ENCODE measurements at places on chromosomes 3 and 15.

DNA sequence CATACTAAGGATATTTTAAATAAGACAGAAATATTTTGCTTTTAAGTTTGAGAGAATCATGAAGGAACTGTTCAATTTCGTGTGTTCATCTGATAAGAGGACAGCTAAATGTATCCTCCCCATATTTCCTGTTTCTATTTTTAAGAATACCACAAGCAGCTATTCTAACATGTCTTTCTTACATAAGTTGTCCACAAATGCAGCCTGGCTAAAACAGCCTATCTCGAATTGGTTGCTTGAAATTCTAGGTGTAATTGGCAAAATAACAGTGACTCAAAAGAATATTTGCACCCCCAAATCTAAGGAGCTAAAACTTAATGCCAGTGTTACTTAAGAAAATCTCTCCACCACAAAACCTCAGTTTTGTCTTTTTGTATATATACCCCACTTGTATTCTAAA is 35.0 kb downstream of the BTLA start:
- DNase-seq = no peak

DNA sequence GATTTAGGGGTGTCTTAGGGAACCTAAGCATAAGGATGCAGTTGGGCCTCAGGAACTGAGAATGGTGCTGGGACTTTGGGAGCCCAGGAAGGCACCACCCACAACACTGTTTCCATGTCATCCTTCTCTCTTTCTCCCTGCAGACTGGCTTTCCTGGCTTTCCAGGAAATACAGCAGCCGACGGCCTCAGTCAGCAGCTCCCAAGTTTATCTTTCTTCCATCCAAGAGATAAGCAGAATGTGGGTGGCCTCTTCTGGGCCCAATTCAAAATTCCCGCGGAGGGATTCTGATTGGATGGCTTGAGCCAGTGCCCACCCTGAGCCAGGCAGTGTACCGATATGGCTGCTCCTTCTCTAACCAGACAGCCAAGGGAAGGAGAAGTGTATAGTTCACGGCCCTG is 4.5 kb upstream of the CLN6 start:
- DNase-seq = no peak

DNA sequence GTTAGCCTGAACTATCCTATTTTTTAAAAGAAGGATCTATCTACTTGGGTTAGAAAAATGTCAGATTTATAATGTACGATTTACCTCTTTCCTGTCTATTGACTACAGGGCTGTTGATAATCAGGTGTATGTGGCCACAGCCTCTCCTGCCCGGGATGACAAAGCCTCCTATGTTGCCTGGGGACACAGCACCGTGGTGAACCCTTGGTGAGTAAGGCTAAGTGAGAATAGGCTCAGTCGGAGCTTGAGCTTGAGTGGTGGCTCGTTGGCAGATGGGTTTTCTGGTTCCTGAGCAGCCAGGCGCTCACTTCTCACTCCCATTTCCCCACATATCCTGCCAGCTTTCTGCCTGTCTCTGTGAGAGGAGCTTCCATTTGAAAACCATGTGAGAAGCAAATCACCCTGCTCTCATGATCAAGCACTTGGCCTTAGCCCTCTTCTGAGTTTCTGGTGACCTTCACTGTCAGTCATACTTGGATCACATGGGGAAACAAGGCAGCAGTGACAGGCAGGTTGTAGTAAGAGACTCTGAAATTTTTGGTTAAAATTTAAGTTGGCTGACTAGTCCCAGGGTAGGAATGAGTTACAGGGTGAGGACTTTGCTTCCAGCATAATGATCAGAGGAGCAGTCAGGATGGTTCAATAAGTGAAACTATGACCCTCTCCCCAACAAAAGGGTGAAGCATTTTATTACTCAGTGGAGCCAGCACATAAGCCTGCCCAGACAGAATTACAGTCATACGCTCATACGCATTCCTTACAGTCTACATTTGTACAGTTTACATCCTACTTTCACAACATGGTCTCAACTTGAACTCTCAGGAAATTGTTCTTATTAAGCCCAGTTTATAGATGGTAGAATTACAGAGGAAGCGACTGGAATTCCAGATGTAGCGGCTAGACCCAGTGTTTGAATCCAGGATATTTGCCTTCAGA is 18.0 kb downstream of the NIT2 start:
- DNase-seq = no peak

DNA sequence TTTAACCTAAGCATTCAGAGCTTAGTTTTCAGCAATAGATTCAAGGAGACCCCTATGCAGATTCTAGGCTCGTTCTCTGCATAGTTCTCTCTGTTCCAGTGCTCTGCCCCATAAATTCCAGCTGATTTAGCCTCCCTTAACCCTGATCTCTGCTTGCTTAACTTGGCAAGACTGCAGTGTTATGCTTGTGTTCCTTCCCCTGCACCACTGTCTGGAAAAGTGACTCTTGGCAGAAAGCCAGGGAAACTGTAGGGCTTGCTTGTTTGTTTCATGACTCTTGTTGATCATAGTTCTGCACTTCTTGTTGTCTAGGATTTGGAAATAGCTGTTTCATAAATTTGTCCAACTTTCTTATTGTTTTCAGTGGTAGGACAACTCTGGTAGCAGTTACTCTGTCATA is 40.1 kb downstream of the ANAPC13 start:
- no peak for DNase-seq

- DNase-seq = no peak
Measured at GRCh38 chr3:172312001-172312400, 136.3 kb downstream of the GHSR start.

GRCh38 chr3:56980243-56980642 is 80.2 kb upstream of the SPATA12 start:
- no peak for DNase-seq

DNA sequence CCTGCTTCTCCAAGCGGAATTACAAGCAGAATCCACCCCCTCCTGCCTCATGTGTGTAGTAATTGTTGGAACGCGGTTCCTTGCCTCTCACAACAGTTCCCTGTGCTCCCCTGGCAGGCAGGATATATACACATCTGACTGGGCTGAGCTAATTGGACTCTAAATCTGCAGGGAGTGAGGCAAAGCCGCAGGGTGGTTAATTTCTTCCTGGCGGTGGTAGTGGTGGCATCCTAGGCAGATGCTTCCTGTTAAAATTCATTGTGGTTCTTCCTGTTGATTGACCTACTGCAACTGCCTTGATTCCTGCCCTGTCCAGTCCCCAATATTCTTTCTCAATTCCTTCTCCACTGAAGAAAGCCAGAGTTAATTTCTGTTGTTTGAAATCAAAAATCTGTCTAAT is 202.9 kb upstream of the PROK2 start:
- DNase-seq = no peak

GRCh38 chr15:74050127-74050526 is 32.2 kb downstream of the GOLGA6A start:
- DNase-seq = no peak

GRCh38 chr15:64006642-64007041 is 39.6 kb downstream of the DAPK2 start:
- no peak for DNase-seq

GRCh38 chr15:101501703-101502373 is 12.3 kb upstream of the PCSK6 start:
- no peak for DNase-seq

GRCh38 chr15:101187820-101188636 is 63.8 kb downstream of the CHSY1 start:
- DNase-seq = no peak

GRCh38 chr15:93189561-93189960 is 100.5 kb upstream of the RGMA start:
- DNase-seq = no peak

GRCh38 chr3:30548600-30548999 is 57.8 kb upstream of the TGFBR2 start:
- DNase-seq = no peak

GRCh38 chr3:78506061-78506460 is 1261.7 kb downstream of the ROBO1 start:
- no peak for DNase-seq

DNA sequence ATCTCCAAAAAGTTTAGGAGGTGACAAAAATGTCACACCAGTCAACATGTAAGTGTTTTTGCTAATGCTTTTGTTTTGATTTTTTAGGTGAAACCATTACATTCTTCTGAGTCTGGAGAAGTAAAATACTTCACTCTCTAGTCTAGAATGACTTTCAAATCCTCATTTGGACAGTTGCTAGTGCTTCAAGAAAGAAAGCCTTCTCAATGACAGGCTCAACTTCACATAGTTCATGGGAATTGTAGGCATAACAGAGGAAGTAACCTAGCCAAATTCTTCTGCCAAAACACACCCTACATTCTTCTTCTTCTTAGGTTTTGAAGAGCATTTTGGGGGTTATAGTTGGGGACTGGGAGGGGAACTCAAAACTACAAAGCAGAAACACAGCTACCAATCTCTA is 29.4 kb upstream of the HEG1 start:
- no peak for DNase-seq

DNA sequence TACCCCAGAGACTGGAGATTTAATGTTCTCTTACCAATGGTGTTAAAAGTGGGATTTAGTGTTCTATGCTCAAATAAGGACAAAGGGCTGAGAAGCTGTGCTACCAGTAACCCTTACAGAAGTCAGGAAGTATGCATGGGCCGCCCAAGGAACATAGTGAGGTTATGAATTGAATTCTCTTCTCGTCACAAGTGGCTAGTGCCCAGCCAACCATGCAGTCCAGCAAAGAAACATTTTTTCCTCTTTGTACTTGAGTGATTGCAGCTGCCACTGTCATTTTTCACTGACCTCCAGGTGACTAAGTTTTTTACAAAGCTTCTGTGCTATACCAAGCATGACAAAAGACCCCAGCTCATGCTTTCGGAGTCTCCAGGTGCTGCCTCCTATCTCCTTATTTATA is 110.6 kb upstream of the DCBLD2 start:
- DNase-seq = no peak

DNA sequence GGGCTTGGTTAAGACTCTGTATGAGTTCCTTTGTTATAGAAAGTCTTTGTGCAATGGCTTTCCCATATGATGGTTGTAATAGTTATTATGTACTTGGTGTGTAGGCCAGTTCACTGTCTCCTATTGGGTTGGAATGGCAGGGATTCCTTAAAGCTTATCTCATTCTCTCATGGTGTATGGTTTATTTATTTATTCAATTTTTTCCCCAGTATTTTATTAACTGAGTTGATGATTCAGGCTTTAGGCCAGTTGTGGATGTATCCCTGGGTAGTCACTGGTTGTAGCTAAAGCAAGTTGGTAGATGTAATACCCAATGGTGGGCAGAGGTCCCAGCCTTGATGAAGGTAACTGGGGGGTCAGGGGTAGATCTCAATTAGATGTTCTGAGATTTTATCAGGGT is 349.4 kb downstream of the DOCK3 start:
- no peak for DNase-seq

- DNase-seq = no peak
Measured at GRCh38 chr3:49028298-49028672, 913 bp downstream of the IMPDH2 start.

- DNase-seq = no peak
Measured at GRCh38 chr15:49082960-49083359, 36.7 kb upstream of the SECISBP2L start.

GRCh38 chr15:65580287-65580686 is 30.6 kb downstream of the INTS14 start:
- DNase-seq = no peak

Measured in cortex of kidney (tissue), 1 donor.